ENCODE measurements at places on chromosomes 16 and 17.

- DNase-seq = no peak
Observed at GRCh38 chr17:68734931-68735330, 133.8 kb upstream of the FAM20A start.

GRCh38 chr16:27826893-27827289 lies 236.6 kb downstream of the GSG1L start:
- no peak for DNase-seq

DNA sequence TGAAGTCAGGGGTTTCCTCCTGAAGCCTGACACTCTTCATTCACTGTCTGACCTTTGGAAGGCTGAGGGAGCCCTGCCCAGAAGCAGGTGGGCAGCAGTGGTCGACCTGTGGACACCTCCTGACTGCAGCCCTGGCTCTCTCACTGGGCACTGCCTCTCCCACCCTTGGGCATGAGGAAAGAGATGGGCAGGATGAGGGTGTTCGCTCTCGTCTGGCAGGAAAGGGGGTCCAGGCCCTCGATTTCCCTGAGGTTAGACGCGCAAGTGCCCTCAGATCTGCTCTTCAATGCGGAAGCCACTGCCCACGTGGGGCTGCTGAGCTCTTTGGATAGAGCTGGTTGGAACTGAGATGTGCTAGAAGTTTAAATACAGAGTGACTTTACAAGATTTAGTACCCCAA lies 171.9 kb downstream of the AHSP start:
- no peak for DNase-seq

- DNase-seq = no peak
Observed at GRCh38 chr17:68107373-68107772, 71.8 kb downstream of the KPNA2 start.

GRCh38 chr16:14347706-14348105 lies 276.6 kb downstream of the MRTFB start:
- DNase-seq = no peak

- no peak for DNase-seq
Observed at GRCh38 chr16:87684711-87685404, 80.9 kb downstream of the KLHDC4 start.

DNA sequence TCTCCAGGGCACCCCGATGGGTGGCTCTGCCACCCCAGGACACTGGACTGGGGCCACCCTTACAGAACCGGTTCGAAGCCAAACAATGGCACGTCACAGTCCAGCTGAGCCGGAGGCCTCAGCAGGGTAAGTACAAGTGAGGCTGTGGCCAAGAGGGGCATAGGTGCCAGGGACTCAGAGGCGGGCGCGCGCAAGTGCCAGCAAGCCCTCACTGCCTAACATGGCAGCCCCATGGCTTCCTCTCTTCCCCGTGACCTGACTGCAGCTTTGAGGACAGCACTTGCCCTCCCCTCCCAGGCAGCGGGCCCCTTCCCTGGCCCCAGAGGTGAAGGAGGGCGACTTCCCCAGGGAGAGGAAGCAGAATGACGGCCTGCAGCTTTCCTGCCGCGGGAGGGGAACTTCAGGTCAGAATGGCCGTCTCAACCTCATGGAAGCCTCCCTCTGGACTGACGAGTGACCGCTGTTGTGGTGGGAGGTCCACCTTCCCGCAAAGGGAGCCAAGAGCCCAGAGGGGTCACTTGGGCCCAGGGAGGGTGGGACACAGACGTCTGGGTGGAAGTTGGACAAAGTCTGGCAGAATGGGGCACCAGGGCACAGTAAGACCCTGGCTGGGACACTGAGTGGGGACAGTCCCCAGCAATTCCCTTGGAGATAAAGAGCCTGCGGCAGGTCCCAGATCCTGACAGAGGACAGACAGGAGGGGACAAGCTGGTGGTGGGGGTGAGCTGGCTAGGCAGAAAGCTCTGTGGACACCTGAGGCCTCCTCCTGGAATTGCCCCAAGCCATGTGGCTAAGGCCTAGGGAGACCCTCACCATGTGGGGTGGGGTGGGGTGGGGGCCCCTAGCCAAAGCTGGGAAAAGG lies 52.1 kb upstream of the TOB1 start:
- DNase-seq = no peak

DNA sequence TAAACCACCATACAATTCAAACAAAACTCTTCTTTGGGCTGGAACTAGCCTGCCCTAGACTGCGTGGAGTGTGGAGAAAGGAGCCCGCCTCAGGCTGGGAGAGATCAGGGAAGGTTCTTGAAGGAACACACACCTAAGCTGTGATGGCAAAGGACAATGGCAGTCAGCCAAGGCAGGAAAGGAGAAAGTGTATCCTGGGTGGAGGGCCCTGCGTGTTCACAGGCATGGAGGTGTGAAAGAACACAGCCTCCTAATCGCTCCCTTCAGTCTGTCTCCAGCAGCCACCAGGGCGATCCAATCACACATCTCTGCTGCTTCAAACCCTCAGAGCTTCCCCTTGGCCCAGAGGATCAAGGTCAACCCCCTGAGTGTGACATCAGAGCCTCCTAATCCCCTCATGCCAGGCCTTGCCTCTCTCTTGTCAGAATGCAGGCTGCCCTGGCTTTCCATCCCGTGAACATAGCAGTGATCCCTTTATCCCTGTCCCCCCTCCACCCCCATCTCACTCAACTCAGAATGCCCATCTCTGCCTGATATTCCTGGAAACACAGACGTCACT lies 173.0 kb downstream of the KATNIP start:
- DNase-seq = no peak

- no peak for DNase-seq
Observed at GRCh38 chr17:2780256-2780655, 16.0 kb upstream of the RAP1GAP2 start.

DNA sequence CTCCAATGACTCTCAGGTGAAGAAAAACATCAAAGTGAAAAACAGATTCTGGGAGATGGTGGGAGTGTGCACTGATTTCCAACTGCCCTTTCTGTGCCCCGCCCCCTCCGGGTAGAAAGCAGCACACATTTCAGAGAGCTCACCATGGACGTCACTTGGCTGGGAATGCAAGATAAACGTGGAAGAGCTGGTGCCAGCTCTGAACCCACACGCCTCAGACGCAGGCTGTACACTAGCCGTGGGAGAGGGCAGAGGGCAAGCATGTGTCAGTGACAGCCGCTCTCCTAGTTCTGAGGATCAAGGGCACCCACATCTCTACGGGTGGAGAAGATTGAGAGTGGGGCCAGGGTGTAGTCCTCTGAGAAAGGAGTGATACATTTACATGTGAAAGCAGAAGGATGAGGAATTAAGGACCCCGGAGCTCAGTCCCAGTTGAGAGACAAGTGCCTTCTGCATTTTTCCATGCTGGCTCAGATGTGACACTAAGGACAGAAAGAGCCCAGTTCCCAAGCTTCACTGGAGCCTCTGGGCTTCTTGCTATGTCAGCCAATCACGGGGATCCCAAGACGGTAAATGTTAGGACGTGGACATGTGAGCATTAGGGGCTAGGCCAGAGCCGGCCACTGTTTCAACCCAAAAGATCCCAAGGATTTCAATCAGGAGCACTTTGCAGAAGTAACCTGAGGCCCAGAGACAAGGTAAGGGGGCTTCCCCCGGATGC lies 101.3 kb downstream of the ZFHX3 start:
- no peak for DNase-seq

- DNase-seq = no peak
Observed at GRCh38 chr17:64174686-64175456, 44.9 kb upstream of the ERN1 start.
